ENCODE measurements at places on chromosomes 16 and 17. TPM values are rescaled to one million over a fixed set of nuclear protein-coding genes. Genes with fewer than 3 reads are reported as not detected.

Gene CACNG3
- total RNA-seq, result not detected

Gene STRADA
- 15.9 TPM for total RNA-seq

Gene PERCC1
- total RNA-seq, result not detected

Gene GP1BA
- not detected for total RNA-seq

All from cardiac atrium fibroblast (primary cell).